ENCODE measurements at places on chromosomes 6 and 20.

GRCh38 chr6:168939796-168940195 lies 313.9 kb downstream of the THBS2 start:
- DNase-seq, result no peak

DNA sequence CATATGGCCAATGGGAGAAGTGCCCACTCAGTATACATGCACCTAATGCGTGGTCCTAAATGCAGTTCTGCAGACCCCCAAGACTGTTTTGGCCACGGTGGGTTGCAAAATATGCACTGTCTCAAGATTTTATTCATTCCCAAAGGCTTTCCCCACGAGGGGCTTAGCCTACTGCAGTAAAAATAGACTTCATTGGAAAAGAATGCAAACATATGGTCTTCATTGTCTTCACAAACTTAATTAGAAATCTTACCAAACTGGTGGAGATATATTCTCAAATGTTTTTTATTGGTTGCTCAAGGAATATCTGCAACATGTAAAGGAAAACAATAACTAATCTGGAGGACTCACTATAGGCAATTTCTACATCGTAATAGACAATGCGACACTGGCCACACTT lies 31.6 kb upstream of the PRL start:
- no peak for DNase-seq

GRCh38 chr6:101883505-101883904 lies 490.0 kb downstream of the GRIK2 start:
- peak; percentile 15 for DNase-seq

DNA sequence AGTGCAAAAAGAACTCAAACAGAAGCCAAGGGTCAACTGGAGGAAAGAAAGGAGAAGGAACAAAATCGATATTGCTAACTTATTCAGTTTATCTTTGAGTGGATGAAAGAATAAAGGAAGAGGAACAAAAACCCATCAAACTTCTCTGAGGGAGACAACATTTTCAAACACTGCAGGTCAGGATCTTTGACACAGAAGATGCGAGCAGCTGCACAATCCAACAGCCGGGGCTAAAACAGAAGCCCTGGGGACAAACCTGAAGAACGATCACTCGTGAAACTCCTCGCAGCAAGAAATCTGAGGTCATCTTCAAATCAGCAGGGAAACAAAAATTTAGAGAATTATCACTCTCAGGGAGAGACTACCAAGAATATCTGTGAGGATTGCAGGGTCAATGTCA lies 14.2 kb downstream of the SLC23A2 start:
- DNase-seq, result no peak

- DNase-seq, result no peak
Measured at GRCh38 chr20:40427026-40427425, 262.0 kb downstream of the MAFB start.

GRCh38 chr20:5570452-5570851 lies 179.7 kb upstream of the SHLD1 start:
- DNase-seq, result no peak

DNA sequence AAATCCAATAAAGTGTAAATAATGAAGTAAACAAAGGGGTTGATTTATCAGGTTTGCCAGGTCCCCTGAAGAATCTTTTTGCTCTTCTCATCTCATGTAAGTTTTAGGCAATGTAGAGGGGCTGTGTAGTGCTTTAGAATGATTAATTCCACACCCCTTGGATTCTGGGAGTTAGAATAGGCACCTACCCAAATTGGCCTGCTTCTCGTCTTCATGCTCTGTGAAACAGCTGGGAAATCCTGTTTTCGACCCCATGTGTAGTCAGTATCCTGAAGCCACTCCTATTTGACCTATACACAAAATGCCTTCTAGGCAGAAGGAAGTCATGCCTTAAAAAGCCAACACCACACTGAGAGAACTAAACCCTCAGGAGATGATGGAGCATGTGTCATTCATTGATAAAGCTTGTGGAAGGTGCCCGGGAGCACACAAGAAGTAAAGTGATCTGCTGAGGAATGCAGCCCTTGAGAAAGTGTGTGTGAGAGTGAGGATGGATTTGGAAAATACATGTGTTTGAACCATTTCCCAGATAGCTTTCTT lies 170.9 kb downstream of the KLHL32 start:
- no peak for DNase-seq
